ENCODE measurements at places on chromosomes 13 and 19.

DNA sequence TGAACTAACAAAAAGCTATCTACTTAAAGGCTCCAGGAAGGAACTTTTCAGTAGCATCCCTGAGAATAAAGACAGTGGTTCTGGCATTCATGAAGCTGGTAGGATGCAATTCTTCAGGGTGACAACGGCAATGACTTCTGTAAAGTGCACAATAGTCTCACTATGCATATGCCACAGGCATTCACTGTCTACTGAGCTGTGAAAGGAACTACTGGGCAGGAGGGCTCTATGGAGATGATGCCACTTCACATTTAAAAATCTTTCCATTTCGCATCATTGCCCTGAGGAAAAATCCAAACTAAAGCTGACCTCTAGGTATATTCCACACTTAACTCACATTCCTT lies 2020.6 kb upstream of the PCDH20 start:
- DNase-seq, result no peak

GRCh38 chr13:78592584-78592983 lies 10.8 kb downstream of the POU4F1 start:
- DNase-seq, result no peak

- peak; percentile 63 for DNase-seq
Measured at GRCh38 chr13:75437582-75438318, 44.2 kb downstream of the TBC1D4 start.

GRCh38 chr13:51241720-51242119 lies 19.5 kb downstream of the FAM124A start:
- DNase-seq, result no peak

DNA sequence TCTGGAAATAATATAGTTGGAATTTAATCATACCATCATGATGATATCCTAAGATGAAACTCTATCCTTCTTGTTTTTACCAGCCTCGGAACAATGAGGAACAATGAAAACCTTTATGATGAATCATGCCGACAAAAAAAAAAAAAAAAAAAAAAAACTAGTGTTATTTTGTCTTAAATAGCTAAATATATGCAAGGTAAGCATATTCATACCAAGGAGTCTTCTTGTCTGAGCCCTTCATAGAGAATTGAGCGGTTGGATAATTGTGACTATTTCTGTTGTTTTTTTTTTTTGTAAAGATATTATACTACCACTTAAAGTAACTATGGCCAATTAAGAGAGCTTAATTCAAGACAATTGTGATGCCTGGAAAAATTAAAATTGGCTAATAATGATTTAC lies 244.0 kb upstream of the PCDH9 start:
- no peak for DNase-seq

DNA sequence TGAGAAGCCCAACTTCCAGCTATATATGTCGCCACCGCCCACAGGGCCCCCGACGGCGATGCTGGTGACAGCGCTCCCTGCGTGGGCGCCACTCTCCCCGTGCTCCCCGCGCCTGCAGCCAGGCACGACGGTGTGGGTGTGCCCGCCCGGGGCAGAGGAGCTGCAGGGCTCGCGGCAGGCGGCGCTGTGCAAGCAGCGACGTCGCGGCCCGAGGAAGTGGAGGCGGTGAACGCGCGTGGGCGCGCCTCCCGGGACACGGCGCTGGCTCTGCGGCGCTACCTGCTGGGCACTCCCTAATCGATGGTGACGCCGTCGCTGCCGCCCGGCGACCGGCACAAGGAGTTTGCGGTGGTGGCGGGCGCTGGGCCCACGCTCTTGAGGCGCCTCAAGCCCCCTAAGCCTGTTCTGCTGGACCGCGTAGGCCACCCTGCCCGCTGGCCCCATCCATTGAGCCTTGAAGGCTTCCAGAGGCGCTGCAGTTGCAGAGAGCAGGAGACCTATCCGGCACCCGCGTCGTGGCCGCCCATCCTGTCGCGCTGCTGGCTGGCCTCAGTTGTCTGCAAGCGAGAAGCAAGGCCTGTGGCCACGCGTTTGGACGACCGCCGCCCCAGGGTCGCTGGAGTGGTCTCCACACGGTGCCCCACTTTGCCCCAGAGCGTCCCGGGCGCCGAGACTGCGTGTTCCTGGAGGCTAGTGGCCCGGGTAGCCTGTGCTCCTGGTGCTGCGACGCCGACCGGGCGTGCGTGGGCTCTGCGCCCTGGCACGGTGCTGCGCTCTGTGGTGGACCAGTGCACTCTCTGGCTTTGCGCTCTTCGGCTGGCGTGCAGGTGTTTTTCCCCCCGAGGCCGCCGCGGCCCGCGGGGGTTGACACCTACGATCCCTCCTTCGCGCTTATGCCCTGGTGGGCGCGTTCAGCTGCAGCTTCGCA lies 23.1 kb downstream of the LRFN3 start:
- DNase-seq, result no peak

- no peak for DNase-seq
Measured at GRCh38 chr13:31943591-31943990, 88.0 kb upstream of the FRY start.

DNA sequence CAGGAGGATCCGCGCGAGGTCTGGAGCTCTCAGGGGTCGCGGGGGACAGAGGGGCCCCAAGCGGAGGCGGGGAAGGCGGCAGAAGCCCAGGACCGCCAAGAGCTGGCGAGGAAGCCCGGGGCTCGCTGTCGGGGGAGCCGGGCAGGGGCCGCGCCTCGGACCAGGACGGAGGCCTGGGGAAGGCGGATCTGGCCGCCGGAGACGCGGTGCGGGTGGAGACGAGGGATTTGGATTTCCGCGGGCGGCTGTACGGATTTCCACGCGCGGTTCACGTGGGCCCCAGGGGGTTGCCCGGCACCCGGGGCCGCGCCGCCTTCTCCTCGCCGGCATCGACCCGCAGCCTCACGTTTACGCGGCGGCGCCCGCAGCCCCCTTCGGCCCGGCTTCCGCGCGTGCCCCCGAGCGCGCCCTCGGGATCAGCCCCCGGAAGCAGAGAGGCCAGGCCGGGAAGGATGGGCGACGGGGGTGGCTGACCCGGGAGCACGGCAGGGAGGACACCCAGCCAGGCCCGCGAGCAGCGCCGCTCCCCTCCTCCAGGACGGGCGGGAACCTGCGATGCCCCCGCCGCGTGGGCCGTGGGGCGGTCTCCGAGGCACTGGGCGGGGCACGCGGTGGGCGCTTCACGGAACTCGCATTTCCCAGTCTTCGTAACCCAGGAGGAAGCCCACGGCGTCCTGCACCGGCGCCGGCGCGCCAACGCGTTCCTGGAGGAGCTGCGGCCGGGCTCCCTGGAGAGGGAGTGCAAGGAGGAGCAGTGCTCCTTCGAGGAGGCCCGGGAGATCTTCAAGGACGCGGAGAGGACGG lies 4.7 kb downstream of the F7 start:
- DNase-seq, result no peak

- no peak for DNase-seq
Measured at GRCh38 chr19:35328851-35329285, at the start of gene CD22. TSS of gene CD22 (plus strand) at chr19:35329187. CDS start at chr19:35332041, 2,854 bp downstream.

DNA sequence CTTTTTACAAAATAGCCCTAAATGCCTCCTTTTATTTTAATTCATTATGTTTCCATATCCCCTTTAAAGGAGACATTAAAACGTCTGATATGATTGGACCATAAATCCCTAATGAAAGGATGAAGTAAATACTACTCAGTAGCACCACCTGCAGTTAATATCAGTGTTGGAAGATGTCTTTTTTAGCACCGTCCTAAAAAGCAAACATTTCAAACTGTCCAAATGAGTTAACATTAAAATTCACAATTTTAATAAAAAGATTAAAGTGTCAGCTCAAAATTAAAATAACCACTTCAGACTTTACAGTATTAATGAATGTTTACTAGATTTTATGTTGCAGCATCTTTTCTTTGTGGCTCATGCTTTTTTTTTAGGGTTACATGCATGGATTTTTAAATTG lies 12.3 kb downstream of the ZNF507 start:
- no peak for DNase-seq

GRCh38 chr13:50353651-50354415 lies 338.6 kb downstream of the KCNRG start:
- DNase-seq, result no peak

- DNase-seq, result peak; percentile 69
Measured at GRCh38 chr19:4829001-4829712, 2.4 kb downstream of the TICAM1 start.

DNA sequence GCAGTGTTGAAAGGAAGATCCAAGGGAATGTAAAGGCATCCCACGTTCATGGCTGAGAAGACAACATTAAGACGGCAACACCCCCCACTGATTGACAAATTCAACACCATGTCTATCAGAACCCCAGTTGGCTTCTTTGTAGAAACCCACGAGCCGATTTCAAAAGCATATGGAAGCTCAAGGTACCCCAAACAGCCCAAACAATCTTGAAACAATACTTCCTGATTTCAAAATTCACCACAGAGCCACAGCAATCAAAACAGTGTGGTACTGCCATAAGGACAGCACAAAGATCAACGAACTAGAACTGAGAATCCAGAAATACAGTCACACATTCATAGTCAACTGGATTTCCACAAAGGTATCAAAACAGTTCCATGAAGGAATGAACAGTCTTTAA lies 6.2 kb downstream of the MIER2 start:
- DNase-seq, result no peak

DNA sequence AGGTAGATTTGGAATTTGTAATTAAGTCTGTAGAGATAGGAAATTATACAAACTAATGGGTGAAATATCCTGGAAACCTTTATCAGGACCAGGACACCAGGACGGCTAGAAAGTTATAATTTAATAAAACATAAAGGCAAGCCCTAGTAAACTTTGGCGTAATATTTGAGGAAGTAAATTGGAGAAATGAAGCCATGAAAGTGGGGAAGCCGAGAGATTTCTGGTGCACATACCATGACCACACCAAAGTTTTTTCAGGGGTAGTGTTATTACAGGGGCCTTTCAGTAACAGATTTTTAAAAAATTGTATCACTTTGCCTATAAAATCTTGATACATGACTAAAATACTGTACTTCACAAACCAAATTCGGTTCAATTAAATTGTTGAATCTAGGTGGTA lies 54.7 kb upstream of the URAD start:
- no peak for DNase-seq

GRCh38 chr19:5122121-5122400 lies 153.1 kb downstream of the KDM4B start:
- no peak for DNase-seq

- no peak for DNase-seq
Measured at GRCh38 chr13:26017932-26018665, 33.7 kb downstream of the SHISA2 start.

- DNase-seq, result no peak
Measured at GRCh38 chr13:32845952-32846950, 170.0 kb upstream of the KL start.

DNA sequence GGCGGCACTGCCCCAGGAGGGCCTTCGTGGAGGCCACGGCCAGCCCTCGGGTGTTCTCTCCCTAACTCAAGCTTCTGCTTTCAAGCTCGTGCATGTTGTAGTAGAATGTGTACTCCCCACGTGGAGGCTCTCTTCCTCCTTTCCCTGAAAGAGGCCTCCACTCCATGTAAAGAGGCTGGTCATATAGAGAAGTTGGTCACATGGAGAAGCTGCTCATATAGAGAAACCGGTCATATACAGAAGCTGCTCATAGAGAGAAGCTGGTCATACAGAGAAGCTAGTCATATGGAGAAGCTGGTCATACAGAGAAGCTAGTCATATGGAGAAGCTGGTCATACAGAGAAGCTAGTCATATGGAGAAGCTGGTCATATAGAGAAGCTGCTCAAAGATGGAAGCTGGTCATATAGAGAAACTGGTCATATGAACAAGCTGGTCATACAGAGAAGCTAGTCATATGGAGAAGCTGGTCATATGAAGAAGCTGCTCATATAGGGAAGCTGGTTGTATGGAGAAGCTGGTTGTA lies 152.5 kb downstream of the COL4A1 start:
- DNase-seq, result no peak

DNA sequence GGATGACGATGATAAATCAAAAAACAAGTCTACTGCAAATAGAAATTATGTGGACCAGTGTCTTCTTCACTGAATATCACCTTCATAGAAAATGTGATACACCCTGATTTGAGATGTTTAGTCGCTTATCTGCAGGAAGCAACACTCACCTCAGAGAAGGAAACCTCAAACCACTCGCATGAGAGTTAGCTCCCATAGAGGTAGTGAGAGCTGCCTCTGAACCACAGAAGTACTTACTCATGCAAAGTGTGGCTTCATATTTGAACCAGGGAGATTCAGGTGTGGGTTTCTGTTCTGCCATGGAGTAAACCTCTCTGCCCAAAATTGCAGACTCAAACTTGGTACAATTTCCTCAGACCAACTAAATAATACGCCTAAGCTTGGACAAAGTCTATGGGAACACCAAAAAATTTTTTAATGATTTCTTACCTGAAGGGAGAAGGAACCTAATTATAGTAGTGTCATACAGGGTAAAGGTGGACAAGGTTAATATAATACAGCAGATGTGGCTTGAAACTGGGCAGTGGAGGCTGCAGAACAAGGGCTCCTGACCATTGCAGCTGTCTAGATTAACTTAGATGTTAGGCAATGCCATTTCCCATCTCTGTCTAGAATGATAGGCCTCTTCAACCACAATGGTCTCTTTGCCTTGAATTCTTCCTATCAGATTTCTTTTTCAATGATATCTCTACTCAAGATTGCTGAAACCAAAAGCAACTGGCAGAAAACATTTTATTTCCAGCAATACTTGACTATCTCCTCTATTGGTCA lies 29.6 kb upstream of the RCBTB2 start:
- DNase-seq, result peak; percentile 86

- no peak for DNase-seq
Measured at GRCh38 chr13:72473321-72473720, 254.1 kb downstream of the MZT1 start.

DNA sequence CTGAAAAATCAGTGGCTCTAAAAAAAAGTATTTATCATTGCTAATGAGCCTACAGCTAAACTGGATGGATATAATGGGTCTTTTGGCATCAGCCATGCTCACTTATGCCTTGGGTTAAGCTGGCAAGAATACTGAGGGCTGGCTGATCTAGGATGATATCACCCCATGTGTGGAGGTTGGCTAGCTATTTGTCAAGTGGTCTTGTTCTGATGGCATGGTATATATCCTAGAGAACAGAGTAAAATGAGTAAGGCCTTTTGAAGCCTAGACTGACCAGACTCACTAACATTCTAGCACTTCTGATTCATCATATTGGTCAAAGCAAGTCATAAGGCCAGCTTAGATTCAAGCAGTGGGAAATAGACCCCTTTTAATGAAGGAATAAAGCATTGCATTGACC lies 383.0 kb downstream of the SLITRK1 start:
- no peak for DNase-seq

All from RPMI8226 (cell line).